Activated T-cell treated with anti-CD3 and anti-CD28 coated beads, Interleukin-2, amount 50 U/mL, for 72 hours (primary cell): ENCODE measurements at places on chromosomes 16 and 17.

DNA sequence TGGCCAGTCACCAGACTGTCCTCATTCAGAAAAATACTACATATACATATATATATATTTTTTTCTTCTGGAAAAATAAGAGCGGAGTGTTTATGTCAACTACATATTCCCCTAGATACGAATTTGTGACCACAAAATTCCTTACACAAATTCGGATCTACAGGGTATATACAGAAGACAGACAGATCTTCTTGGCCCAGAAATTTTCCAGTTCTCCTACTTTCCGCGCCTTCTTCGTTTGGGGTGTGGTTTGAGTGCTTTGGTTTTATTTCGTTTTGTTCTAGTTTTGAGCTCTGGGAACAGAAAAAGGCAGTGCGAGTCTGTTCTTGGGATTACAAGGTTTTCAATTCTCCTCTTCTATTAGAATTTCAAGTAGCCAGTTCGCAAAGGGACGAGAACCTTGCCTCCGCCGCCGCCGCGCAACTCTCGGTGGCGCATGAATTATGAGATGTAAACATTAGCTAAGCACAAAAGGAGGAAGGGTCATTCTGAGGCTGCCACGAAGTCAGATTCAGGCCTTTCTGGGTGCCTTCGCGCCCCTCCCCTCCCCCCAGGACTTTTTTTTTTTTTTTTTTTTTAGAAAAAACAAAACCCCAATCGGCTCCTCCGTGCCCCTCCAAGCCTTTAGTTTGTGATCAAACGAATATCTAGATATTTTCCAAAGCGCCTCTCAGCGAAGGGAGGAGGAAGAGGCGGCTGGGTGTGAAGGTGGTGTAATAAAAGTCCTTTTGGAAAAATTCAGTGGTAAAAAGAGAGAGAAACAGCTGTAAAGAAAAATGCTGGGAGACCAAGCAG, 1.8 kb upstream of the HOXB4 start:
- peak overlapping the region; percentile 95 for H3K4me3 ChIP-seq
- peaks cover 3% of the 10 kb centered on the region for H3K36me3 ChIP-seq
- peaks cover 61% of the 10 kb centered on the region for H3K27me3 ChIP-seq
- no peak for DNase-seq
- H3K4me1 ChIP-seq: peaks cover 59% of the 10 kb centered on the region

DNA sequence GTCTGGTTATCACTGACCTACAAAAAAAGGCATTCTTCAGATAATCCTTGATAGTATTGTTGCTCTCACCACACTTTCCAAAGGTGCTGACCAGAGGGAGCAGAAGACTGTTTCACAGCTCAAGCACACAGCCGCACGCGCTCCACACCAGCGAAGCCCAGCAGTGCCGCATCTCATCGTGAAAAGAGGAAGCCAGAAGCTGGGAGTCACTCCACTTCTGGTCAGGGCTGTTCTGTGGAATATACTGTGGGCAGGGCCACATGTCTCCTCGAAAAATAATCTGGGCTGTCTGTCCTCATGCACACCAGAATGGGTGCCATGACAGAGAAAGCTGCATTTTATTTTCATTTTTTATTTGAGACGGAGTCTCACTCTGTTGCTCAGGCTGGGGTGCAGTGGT, 7.3 kb upstream of the PRSS36 start:
- H3K4me3 ChIP-seq: peak overlapping the region; percentile 64
- no peaks in the 10 kb centered on the region for H3K36me3 ChIP-seq
- H3K27me3 ChIP-seq: no peaks in the 10 kb centered on the region
- DNase-seq: peak; percentile 11
- peaks cover 9% of the 10 kb centered on the region for H3K4me1 ChIP-seq

DNA sequence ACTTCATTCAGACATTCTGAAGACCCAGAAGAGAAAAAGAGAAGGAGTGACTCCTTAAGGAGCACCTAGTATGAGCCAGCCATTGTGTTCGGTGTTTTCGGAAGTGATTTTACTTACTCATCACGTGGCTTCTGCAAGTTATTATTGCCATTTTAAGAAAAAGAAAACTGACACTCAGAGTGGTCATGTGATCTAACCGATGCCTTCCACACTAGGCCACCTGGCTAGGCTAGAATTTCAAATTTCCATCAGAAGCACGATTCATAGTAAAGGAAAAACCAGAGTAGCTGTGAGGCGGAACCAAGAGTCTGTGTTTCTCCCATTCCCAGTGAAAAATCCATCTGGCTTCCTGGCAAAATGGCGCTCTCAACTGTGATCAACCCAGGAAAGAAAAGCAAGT, 32.0 kb downstream of the GTF3C1 start:
- no peak overlapping the region for H3K27ac ChIP-seq
- no peaks in the 10 kb centered on the region for H3K27me3 ChIP-seq
- DNase-seq: no peak
- no peaks in the 10 kb centered on the region for H3K36me3 ChIP-seq
- no peak overlapping the region for H3K4me3 ChIP-seq

- H3K27ac ChIP-seq: no peak overlapping the region
- H3K4me3 ChIP-seq: no peak overlapping the region
- H3K27me3 ChIP-seq: peaks cover 17% of the 10 kb centered on the region
- no peaks in the 10 kb centered on the region for H3K36me3 ChIP-seq
These were observed 8.2 kb upstream of the PHF12 start for GRCh38 chr17:28959471-28959871.

GRCh38 chr16:11315510-11315909, 29.7 kb upstream of the RMI2 start:
- no peak overlapping the region for H3K4me3 ChIP-seq
- no peak overlapping the region for H3K27ac ChIP-seq
- H3K27me3 ChIP-seq: no peaks in the 10 kb centered on the region
- H3K36me3 ChIP-seq: no peaks in the 10 kb centered on the region
- no peak for DNase-seq

- H3K36me3 ChIP-seq: peaks cover 6% of the 10 kb centered on the region
- no peaks in the 10 kb centered on the region for H3K27me3 ChIP-seq
- H3K4me1 ChIP-seq: peaks cover 13% of the 10 kb centered on the region
These were observed 135.2 kb downstream of the FTO start for GRCh38 chr16:53839150-53839549.

DNA sequence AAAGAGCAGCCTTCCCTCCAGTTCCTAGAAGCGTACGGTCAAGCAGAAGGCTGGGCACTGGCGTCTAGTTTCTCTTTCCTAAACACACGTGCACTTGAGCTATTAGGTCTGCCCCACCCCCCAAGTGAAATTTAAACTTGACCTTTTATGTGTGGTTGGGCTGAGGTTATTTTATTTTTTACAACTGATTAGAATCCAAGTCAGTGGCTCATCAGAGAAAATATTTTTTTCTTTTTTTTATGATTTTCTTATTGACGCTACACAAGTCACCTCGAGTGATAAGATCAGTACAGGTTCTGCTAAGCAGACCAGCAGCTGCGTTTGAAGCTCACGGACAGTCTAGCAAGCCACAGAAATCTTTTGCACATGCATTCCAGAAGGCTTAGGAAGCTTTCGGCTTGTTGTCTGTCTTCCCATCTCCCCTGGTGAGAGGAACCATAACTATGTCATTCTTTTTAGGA, 95.1 kb downstream of the ZFHX3 start:
- no peaks in the 10 kb centered on the region for H3K36me3 ChIP-seq
- no peak for DNase-seq
- H3K27ac ChIP-seq: no peak overlapping the region

GRCh38 chr17:63809970-63810369, 17.3 kb upstream of the PSMC5 start:
- no peak overlapping the region for H3K27ac ChIP-seq
- DNase-seq: no peak
- H3K4me1 ChIP-seq: peaks cover 13% of the 10 kb centered on the region
- H3K27me3 ChIP-seq: no peaks in the 10 kb centered on the region
- no peak overlapping the region for H3K4me3 ChIP-seq

DNA sequence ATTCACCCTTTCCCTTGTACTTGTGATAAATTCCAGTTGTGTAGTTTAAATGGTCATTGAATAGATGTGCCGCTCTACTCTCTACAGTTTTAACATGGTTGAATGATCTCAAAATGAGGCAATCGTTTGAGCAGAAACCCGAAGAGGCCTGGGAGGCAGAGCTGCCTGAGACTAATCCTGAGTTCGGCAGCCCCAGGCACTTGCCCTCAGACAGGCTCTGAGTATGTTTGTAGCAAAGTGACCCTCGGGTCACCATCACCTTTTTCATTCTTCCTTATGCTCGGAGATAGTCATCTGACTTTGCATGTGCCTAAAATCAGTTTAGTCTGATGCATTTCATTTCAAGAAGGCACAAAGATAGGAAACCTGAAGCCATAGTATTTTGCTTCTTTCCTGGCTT, 184.0 kb upstream of the RBFOX1 start:
- no peak overlapping the region for H3K4me3 ChIP-seq
- H3K27ac ChIP-seq: no peak overlapping the region

- H3K27ac ChIP-seq: no peak overlapping the region
- no peak overlapping the region for H3K4me3 ChIP-seq
- no peaks in the 10 kb centered on the region for H3K27me3 ChIP-seq
- DNase-seq: no peak
- H3K4me1 ChIP-seq: no peaks in the 10 kb centered on the region
- no peaks in the 10 kb centered on the region for H3K36me3 ChIP-seq
These were observed 10.4 kb upstream of the CAMKK1 start for GRCh38 chr17:3903051-3903825.

DNA sequence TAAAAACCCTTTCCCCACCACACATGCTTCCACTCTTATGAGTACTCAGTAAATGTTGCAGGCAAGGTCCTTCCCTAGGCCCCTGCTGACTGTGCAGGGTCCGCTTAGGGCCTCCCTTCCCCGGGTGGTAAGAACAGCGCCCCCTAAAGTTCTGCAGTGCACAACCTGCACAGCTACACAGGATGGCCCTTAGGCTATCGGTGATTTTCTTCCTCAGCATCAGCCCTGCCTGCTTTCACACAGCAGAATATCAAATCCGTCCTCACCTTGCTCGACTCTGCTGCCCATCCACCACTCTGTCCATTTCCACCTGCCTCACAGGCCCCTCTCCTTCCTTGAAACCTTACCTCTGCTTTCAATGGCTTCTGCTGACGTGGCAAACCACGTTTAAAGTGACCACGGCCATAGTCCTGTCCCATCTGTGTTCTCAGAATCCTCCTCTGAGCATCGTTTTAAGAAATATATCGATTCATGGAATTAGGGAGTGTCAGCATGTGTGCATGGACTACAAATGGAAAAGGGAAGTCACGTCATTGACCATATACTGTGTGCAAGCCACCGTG, 51.4 kb upstream of the TMEM132E start:
- no peaks in the 10 kb centered on the region for H3K36me3 ChIP-seq
- DNase-seq: no peak
- no peak overlapping the region for H3K4me3 ChIP-seq
- H3K4me1 ChIP-seq: peaks cover 5% of the 10 kb centered on the region
- peaks cover 49% of the 10 kb centered on the region for H3K27me3 ChIP-seq

DNA sequence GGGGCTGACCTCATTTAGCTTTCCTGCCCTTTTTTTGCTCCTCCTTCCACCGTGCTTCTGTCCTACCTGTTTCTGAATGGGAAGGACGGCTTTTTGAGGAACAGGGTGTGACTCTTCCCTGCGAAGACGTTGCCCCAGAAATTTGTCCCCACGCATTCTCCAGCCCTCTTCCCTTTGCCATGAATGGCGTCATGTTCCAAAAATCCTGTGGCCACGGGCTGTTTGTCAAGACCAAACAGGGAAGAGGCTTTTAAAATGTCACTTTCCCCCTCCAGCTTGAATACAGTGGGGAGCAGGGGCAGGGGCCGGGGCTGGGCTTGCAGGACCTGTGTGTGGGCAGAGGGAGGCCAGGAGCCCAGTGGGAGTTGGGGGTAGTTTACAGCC, 13.9 kb downstream of the MPRIP start:
- no peak overlapping the region for H3K4me3 ChIP-seq
- H3K4me1 ChIP-seq: peaks cover 29% of the 10 kb centered on the region
- H3K27me3 ChIP-seq: no peaks in the 10 kb centered on the region
- no peak for DNase-seq
- H3K36me3 ChIP-seq: no peaks in the 10 kb centered on the region

DNA sequence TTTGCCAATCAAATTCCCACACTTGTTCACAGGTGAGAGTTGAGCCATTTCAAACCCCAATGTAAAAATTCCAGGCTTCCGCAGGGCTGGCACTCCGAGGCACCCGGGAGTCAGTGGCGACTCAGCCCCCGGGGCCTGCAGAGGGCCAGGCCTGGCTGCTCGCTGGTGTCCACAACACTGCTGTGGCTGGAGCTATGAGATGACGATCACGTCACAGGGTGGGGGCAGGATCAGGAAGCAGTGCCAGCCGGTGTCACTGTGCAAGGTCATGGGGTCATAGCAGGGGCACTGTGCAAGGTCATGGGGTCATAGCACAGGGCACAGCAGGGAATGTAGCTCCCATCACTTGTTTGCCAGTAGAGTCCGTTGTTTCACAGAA, 7.8 kb downstream of the VPS4A start:
- H3K36me3 ChIP-seq: peaks cover 5% of the 10 kb centered on the region
- H3K27ac ChIP-seq: no peak overlapping the region
- peaks cover 18% of the 10 kb centered on the region for H3K4me1 ChIP-seq
- H3K27me3 ChIP-seq: no peaks in the 10 kb centered on the region
- no peak overlapping the region for H3K4me3 ChIP-seq
- no peak for DNase-seq

- DNase-seq: no peak
- H3K27ac ChIP-seq: no peak overlapping the region
- H3K4me1 ChIP-seq: peaks cover 67% of the 10 kb centered on the region
- no peaks in the 10 kb centered on the region for H3K27me3 ChIP-seq
These were observed 58.1 kb upstream of the CRISPLD2 start for GRCh38 chr16:84761448-84762368.

DNA sequence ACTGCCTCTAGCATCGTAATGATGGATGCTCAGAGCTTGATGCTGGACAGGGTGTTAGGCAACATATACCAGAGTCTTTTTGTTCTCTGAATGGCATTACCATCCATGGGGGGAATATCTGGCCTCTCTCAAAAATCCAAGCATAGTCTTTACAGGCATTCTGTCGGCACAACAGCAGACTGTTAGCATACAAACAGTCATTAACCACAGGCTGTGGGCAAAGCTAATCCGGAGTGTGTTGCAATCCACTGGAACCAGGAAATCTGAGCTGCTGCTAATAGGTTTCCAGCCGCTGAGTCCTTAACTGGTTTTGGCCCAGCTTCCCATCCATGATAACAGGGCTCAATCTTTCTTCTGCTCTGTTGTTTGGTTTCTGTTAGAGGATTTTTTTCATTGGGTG, 371.9 kb downstream of the HS3ST3B1 start:
- no peak overlapping the region for H3K4me3 ChIP-seq
- DNase-seq: no peak
- peaks cover 6% of the 10 kb centered on the region for H3K27me3 ChIP-seq
- H3K27ac ChIP-seq: no peak overlapping the region

DNA sequence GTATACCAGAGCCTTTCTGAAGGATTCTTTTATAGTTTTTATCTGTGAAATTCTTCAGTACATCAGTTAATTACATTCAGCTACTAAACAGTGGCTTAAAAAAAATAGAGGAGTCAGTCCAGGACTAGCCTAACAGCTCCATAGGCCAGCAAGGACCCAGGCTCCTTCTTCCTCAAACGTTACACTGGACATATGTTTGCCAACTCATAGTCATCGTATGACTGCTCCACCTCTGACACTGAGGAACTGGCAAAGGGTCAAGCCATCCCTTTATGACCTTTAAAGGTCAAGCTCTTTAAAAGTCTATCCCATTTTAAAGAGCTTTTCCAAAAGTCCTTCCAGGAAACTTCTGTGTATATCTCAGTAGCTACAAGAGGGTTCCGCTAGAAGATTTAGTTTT, 36.6 kb downstream of the PHLPP2 start:
- no peaks in the 10 kb centered on the region for H3K27me3 ChIP-seq
- DNase-seq: no peak
